Stromal cell of bone marrow (primary cell): ENCODE measurements at places on chromosomes 7 and 10.

DNA sequence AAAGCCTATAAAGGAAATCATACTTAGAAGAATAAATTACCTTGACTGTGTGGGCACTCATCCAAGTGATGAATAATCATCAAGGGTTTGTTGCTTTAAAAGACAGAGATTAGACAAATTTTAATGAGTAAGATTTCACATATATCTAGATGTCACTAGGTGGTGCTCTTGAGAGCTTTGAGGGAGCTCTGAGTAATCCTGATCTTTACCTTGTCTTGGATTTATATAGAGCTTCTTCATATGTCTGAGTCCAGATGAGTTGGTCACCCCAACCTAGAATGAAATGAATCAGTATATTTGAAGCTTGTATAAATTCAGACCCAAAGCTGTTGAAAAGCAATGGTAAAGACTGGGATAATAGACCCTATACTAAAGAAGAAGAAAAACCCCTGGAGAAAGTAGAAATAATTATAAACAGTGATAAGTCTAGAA lies 3.7 kb downstream of the AGR2 start:
- no peak for DNase-seq

DNA sequence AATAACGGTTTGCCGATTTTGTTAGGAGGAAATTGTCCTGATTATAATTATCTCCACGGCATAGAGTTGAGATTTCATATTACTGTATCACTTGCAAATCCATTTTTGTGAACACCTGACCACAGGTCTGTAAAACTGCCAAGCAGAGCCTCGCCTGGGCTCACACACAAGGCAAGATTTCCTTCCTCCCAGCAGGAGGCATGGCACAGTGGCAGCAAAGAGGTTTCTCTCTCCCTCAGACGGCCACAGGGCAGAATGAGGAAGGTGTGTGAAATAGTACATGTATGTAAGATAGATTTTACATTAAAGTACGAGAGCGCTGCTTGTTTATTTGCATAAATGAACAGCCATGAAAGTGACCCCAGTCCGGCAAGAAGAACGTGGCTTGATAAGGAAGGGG lies 130.1 kb downstream of the CELF2 start:
- DNase-seq = no peak

GRCh38 chr10:93718937-93719725 lies 16.7 kb upstream of the FRA10AC1 start:
- DNase-seq = no peak

DNA sequence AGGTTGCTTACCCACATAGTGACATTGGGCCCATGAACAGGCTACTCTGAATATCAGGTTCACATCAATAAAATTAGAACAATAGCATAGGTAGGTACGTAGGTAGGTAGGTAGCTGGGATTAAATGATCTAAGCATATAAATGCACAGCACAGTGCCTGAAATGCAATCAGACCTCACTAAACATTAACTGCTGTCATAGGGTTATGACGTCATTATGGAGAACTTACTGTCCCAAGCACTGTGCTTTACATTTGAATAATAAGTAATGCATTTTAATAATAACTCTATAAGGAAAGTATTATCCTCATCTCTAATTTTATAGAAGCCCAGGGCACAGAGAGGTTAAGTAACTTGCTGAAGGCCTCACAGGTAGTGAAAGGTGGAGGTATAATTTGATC lies 112.5 kb downstream of the RPS24 start:
- DNase-seq = no peak

- no peak for DNase-seq
These were observed 59.4 kb upstream of the CDK1 start for GRCh38 chr10:60718886-60719285.

DNA sequence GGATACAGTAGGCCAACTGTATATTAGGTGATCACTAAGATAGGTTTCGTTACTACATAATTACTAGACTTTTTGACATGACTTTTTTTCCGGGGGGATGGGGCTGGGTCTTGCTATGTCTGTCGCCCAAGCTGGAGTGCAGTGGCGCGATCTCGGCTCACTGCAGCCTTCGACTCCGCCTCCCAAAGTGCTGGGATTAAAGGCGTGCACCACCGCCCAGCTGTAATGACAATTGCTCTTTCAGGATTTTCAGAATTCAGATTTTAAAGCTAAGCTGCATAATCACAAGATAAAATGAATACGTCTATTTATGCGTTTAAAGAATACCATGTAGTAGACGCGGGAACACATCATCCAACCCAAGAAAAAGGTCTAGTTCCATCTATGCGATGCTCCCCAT lies 982 bp downstream of the IDI1 start:
- DNase-seq = no peak

- peak; percentile 18 for DNase-seq
These were observed 13.9 kb downstream of the HECTD2 start for GRCh38 chr10:91424016-91424415.

DNA sequence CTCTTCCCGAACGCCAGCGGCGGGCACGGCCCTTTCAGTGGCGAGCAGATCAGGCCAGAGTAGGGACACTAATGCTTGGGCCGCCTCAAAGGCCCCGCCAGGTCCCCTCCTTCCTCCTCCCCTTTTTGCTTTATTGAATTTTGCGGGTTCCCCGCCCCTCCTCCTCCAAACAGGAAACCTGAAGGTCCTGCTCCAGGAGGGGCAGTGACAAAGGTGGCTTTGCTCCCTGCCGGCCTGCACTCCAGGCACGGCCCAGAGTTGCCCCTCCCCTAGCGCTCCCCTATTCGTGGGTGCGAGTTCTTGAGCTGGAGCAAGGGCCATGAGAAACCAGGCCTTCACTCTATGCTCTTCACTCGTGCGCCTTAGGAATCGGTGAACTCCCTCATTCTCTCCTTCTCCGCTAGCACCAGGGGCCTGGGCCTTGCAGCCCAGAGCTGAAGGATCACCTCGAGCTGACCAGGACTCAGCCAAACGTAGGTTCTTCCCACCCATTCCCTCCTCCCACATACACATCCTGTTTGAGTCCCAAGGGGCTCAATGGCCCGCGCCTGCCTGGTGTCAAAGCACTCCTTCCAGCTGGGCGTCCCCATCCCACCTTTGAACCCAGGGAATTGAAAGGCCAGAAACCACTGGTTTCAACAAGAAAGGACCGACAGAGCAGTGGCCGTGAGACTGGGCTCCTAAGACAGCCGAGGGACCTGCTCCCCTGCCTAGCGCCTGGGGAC lies 619 bp upstream of the HOXA6 start:
- DNase-seq = no peak

GRCh38 chr7:29400437-29400836 lies 163.2 kb upstream of the PRR15 start:
- no peak for DNase-seq

DNA sequence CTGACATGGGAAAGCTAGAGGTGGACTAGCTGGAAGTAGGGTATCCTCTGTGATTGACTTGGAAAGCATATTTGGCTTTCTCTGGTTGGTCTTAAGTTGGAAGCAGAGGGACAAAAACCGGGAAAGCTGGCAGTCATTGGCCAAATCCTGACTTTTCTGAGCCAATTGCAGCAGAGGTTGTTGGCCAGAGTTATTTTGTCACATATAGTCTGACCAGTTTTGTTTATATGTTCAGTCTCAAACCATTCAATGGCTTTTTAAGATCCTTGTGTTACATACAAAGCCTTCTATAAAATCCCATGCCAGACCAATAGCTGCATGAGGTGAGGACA lies 6.3 kb downstream of the CFAP69 start:
- no peak for DNase-seq

DNA sequence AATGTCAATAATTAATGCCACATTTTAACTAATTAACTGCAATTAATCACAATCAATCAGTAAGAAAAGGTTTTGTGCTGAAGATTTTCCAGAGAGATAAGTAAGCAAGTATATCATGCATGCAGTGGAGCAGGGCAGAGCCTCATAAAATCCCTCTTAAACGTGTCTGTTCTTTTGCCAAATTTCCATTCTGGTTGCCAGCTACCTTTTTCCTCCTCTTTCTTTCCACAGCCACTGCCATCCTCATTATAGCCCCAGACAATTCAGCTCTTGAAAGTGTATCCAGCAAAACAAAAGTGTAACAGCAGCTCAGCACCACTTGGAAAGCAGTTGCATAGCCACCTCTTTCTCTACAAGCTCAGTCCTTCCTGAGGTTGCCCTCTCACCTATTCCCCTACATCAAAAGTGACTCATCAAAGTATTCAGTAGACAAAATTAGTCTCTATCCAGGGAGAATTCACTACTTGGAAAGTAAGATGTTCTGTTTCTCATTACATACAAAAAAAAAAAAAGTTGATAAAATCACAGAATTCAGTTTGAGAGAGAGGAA lies 26.9 kb upstream of the EPHB6 start:
- no peak for DNase-seq

GRCh38 chr10:128050936-128051335 lies 75.3 kb downstream of the MKI67 start:
- no peak for DNase-seq

DNA sequence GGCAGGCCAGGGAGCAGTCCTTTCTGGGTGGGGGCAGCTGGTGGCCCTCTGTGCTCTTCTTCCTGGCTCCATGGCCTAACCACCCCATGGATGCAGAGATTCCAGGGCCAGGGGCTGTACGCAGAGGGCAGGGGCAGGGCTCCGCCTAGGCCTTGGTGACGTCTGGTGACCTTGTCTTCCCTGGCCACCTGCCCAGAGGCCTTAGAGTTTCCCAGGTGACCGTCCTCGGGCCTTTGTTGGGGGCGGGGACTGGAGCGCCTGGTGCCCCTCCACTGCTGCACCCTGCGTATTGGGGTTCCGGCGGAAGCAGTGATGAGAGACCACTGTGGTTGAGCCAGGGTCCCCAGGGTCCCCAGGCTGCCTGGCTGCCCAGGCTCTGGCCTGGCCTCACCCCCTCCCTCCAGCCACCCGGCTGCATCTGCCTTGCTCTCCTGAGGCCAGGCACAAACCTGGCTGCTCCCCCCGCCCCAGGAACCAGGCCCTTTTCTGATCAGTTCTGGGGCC lies 10.3 kb downstream of the PWWP2B start:
- DNase-seq = no peak

GRCh38 chr7:152865461-152865860 lies 105.9 kb downstream of the ACTR3B start:
- DNase-seq = no peak
